ENCODE measurements at places on chromosomes 3 and 15.

DNA sequence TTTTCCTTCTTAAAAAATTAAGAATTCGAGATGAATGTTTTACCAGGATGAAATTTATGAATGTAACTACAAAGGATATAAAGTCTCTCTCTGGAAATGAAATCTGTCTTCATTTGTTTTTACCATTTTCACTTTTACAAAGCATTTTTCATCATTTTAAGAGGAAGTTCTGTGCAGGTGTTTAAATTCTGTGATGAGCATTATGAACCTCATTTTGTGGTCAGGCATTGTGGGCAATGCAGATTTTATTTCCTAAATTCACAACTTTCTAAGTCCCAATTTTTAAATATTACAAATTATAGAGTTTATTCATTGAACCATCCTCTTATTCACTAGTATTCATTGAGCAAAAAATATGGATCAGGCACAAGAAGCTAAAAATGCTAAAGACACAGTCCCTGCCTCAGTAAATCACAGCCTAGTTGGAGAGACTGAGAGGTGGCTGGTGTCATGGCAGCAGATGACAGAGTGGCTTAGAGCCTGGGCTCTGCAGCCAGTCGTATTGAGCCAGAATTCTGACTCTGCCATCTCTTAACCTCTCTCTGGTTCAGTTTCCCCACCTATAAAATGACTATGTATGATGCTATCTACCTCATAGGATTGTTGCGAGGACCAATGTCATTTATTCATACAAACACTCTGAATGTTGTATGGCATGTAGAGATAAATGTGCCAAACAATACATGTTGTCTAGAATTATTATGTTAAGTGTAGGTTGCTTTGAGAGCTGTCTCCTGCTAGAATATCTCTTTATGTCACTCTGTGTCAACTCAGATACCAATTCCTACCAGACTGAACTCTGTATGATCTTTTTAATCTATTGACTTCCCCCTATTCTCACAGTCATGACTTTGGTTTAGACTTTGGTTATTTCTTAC, 7.5 kb upstream of the TGFBR2 start:
- no peak for DNase-seq

DNA sequence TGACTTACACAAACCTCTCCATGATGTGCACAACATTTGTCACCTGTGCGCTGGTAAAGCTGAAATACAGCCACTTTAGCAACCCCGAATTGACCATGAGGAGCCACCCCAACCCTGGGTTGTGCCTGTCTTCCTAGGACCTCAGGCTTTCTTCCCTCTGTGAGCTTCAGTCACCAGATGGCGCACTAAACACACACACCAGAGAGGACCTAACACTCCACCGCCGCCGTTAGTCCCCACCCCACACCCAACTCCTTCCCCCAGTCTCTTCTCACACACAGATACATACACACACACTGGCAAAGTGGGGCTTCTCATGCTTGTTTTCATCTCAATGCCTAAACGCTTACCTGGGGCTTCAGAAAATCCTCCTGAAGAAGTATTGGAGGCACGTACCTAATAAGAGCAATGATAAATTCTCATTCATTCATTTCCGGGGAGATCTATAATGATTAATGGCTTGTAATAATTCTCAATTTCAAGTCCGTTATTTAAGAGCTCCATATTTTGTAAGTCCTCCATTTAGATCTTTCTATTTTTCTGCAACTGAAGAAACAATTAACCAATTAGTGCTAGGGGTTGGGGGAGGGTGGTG, 2.1 kb upstream of the CCDC80 start:
- peak; percentile 96 for DNase-seq

DNA sequence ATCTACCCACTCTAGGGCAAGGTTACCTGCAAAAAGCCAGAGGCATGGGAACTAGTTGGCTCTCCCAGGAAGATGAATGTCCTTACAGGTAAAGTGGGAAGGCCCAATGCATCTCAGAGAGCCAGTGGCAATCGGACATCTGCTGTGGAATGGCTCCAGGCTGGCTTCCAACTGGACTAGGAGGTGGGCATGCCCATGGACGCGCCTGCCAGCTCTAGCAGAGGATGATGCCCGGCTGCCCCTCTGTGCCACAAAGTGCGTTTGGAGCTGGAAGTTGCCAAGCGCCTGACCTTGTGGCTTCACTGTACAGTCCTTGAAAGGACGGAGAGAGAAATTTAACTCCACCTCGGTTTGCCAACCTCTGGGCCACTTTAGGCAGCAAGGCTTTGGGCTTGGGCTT, 84.4 kb downstream of the NR2F2 start:
- DNase-seq = no peak

- DNase-seq = no peak
Observed at GRCh38 chr15:65171428-65171827, 13.7 kb downstream of the CLPX start.

- no peak for DNase-seq
Observed at GRCh38 chr15:64754663-64755426, 20.5 kb downstream of the RBPMS2 start.

DNA sequence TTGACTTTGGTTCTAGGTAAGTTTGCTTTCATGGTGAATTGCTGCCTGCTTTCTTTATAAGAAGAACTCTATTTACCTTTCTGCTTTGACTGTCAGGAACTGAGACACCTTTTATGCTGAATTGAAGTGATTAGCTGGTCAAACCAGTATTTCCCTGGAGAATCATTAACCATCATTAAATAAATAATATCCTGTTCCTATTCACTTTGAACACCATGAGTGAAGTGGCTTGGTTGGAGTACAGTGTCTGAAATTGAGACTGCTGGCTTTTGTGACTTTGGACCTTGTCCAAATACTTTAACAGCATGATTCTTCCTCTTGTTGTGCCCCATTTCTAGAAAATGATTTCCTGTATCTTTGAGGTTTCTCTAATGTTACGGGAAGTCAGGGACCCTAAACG, 5.6 kb upstream of the TMEM62 start:
- DNase-seq = no peak

DNA sequence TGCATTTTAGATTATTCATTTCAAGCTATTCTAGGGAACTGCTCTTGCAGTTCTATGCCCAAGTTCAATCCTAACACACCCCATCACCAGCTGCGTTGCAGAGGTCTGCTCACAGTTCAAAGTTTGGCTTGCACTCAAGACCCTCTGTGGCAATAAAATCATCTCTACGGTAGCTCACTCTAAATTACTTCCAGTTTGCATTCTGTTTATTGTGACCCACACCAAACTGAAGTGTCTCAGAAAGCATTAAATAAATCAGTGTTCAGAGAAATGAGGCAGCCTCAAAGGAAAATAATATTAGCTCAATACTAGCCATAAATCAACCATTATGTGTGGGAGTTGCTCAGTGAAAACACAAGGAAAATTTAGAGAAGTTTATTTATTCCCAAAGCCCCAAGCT, 250.3 kb downstream of the MAGI1 start:
- DNase-seq = no peak

GRCh38 chr3:53715815-53716483, 130.3 kb downstream of the CHDH start:
- peak; percentile 67 for DNase-seq

- peak; percentile 9 for DNase-seq
Observed at GRCh38 chr3:113339616-113340244, 101.6 kb downstream of the CFAP44 start.

DNA sequence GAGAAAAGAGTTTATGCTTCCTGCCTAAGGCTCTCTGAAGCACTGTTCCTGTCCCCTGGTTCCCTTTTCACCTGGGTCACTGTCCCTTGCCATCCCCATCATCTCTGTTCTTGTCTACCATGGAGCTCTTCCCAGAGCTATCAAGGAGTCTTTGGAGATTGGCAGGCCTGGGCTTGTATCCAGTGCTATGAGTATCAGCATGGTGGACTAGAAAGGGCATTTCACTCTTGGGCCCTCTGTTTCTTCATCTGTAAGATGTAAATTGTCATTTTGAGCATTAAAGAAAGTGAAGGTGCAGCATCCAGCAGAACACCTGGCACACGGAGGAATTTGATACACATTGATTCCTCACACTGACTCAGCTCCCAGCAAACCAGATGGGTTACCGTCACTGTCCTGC, 388.2 kb downstream of the CACNA2D3 start:
- no peak for DNase-seq

DNA sequence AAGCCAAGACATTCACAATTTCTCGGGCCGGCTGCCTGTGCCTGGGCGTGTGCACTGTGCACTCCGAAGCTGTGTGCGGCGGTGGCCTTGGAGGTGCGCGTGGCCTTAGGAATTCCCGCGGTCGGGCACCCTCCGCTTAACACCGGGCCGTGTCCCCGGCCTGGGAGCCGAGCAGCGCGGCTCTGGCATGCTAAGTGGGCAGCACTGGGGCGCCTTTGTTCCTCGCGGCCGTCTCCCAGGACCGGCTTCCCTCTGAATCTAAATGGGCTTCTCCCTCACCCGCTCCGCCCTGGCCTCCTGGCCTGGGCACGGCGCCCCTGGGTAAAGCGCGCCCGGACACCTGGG, 498 bp upstream of the ARNT2 start:
- DNase-seq = no peak

GRCh38 chr3:164458986-164459385, 619.3 kb downstream of the SI start:
- DNase-seq = peak; percentile 79

DNA sequence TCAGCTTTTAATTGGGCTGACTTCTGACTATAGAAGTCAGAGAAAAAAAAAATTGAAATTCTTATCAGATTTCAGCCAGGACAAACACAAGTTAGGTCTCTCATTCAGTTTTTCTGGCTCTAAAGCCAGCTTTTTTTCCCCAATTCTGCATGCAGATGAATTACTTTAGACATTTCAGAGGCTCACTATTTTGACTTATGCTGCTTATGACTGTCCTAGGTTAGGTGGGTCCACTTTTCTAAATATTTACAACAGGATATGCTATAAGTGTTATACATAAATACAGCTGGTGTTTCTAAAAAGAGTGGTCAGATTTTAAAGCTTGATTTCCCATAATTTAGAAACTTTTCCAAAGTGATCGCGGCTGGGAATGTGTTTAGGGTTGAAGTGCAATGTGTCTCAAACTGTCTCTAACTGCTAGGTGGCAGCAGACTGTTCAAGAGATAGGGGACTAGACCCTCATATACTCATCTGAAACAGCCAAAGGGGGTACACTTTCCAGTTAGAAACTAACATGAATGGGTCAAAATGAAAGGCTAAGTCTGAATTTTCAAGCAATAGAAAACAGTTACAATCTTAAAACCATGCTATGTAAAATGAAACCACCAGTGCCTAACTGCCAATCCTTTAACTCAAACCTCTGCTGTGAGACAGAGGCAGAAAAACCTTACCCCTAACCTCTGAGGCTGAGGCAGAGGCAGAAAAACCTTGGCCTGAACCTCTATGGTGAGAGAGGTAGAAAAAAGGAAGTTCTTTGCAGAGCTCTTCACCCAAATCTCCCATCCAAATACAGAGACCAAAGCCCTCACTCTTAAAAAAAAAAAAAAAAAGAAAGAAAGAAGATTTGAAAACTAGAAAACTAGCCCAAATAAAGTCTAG, 596.0 kb downstream of the NTRK3 start:
- peak; percentile 5 for DNase-seq

GRCh38 chr15:33091983-33092693, 102.4 kb downstream of the FMN1 start:
- DNase-seq = no peak

DNA sequence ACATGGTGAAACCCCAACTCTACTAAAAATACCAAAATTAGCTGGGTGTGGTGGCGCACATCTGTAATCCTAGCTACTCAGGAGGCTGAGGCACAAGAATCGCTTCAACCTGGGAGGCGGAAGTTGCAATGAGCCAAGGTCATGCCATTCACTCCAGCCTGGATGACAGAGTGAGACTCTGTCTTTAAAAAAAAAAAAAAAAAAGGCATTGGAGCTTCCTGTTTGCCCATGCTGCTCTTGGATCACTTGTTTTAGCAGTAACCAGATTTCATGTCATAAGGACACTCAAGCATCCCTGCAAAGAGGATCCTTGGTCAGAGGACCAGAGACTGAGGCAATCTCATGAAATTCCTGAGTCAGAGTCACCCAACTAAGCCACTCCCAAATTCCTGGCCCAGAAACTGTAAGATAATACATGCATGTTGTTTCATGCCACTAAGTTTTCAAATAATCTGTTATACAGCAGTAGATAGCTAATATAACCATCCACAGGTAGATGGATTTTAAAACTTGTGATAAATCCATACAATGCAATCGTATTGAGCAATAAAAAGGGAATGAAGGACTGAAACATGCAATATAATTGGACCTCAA, 82.0 kb upstream of the XXYLT1 start:
- DNase-seq = peak; percentile 92

GRCh38 chr3:20245781-20246180, 59.8 kb upstream of the SGO1 start:
- DNase-seq = no peak

GRCh38 chr3:26108846-26109489, 319.1 kb downstream of the OXSM start:
- no peak for DNase-seq

- DNase-seq = peak; percentile 2
Observed at GRCh38 chr3:193190146-193190786, 50.8 kb upstream of the PLAAT1 start.

- DNase-seq = no peak
Observed at GRCh38 chr3:106720510-106720909, 656.7 kb upstream of the CCDC54 start.

DNA sequence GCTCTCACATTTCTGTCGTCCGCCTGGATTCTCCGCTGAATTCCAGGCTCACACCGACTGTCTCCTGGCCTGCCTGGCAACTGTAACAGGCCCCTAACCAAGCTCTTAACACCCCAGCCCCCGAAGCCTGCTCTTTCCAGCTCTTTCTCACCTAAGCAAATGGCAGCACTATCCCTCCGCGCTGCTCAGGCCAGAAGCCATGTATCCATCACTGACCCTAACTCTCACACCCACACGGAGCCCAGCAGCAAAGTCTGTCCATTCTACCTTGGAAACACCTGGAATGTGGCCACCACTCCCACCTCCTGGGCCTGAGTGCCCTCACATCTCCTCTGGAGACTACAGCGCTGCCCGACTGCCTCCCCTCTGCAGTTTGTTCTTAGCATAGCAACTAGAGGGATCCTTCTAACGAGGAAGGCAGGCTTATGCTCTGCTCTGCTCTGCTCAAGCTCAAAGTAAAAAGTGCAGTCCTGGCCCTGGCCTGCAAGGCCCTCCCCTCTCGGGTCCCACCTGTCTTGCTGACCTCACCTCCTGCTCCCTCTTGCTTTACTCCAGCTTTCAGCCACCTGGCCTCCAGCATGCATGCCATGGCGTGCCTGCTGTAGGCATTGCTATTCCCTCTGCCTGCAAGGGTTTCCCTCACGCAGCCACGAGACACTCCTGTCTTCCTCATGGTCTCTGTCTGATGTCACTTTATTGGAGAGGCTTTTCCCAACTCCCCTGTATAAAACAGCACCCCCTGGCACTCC, 27.2 kb downstream of the FEM1B start:
- no peak for DNase-seq

GRCh38 chr3:47011371-47011770, 31.9 kb downstream of the NBEAL2 start:
- DNase-seq = no peak

- DNase-seq = no peak
Observed at GRCh38 chr15:25894371-25894902, 31.3 kb upstream of the ATP10A start.
